ENCODE measurements at places on chromosomes 2 and 18.
A peak's percentile ranks its signal among the peaks of the same experiment; 100 is the strongest.

DNA sequence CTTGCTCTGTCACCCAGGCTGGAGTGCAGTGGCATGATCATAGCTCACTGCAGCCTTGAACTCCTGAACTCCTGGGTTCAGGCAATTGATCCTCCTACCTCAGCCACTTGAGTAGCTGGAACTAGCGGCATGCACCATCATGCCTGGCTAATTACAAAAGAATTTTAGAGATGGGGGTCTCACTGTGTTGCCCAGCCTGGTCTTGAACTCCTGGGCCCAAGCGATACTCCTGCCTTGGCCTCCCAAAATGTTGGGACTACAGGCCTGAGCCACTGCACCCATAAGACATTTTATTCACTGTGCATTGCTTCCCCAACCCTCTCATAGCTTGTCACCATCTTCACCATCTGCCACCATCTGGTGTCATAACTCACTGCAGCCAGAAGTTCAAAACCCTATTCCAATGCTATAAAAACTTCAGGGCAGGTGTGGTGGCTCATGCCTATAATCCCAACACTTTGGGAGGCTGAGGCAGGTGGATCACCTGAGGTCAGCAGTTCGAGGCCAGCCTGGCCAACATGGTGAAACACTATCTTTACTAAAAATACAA is 78.7 kb downstream of the NCAPH start:
- no peak for DNase-seq

GRCh38 chr2:34414856-34415255 is 815.8 kb upstream of the FAM98A start:
- DNase-seq = no peak

DNA sequence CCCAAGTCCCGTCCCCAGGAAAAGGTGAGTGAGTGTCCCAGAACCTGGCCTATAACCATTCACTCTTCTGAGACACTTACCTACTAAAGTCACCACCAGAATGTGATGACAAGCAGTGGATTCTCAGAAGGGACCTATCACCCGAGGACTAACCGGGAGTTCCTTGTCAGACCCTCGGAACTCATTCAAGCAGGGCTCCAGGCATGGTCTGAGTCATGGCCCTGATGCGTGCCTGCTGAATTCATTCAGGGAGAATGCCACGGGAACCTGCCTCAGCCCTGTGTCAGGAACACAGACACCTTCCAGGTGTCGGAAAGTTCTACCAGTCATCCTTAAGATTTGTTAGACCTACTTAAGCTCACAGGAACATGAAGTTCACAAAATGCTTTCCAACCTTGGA is 29.8 kb downstream of the ALPK2 start:
- DNase-seq = peak; percentile 62

- peak; percentile 76 for DNase-seq
Measured at GRCh38 chr2:186098821-186099220, 360.2 kb downstream of the FSIP2 start.

DNA sequence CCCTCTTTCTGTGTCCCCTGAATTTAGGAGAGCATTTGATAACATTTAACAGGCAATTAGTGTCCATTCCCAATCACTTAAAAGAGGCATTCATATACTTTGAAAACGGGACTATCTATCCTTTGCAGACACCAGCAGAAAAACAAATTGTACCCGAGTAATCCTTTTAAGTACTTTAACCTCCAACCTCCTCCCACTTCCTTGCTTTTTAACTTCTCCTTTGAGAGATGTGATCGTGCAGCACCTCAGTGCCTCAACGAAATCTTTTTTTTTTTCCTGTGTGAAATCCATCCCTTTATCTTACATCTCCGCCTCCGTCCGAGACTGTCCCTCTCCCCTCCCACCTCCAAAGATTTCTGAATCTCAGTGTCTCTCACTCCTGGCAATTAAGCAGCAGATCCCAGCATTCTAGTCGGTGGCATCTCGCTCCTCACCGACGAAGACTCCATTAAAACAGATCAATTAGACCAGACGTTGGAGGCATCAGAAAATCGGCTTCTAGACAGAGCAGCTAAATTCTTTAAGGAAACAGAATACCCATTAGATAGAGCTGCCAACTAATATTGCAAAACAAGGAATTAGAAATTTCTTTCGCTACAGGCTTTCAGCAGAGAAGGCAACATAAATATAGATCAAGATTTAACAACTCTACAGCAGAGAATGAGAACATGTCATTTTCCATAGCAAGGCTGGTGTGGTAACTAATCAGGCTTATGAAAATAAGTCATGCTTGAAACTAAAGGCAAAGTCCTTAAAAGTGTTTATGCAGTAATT is 1.9 kb upstream of the TMEFF2 start:
- no peak for DNase-seq

GRCh38 chr2:210818473-210818872 is 262.1 kb downstream of the CPS1 start:
- DNase-seq = no peak

- no peak for DNase-seq
Measured at GRCh38 chr2:34851804-34852203, 1252.7 kb upstream of the FAM98A start.

DNA sequence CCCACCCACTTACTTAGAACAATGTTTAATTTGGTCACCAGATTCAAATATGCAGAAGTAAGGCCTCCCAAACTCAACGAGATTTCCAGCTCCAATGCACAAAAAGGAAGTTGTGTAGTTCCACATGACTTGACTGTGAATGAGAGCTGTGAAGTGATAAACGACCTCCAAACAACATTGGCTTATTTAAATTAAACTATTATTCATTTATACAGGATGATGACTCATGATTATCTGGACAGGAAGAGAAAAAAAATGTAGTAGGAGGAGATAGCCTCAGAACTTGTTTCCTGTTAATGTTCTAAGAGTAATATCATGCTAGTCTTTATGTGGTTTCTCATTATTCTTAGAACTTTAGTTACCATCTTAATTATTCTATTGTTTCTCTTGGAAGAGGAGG is 237.3 kb downstream of the C1D start:
- peak; percentile 72 for DNase-seq

DNA sequence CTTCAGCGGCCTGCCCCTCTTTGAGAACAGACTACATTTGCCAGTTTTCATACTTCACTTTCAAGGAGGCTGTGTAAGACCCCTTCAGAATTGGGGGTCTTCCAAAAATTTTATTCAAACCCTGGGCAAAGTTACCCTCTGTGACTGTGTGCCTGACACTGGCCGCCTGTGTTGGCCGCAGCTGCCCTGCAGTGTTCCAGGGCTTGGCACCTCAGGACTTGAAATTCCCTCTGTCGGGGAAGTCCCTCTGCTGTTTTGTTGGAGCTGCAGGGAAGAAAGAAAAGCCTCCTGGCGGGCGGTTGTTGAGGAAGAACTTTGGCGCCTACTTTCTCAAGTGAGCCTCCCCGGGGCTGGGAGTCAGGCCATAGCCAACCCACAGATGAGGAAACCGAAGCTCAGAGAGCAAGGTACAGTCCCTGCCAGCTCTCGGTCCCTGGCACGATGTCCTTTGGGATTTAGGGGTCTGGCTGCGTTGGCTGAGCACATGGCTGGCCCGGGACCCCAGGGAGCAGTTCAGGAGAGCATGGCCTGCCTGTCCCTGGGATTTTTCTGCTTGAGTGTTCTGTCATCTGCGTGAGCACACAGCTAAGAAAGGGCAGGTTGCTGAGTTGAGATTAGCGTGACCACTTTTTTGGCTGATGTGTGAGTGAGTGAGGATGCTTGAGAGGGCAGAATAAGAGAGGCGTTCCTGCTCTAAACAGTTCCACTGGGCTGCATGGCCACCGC is 17.9 kb upstream of the ASB1 start:
- no peak for DNase-seq

- peak; percentile 63 for DNase-seq
Measured at GRCh38 chr18:13216092-13216582, 2.4 kb upstream of the LDLRAD4 start.

DNA sequence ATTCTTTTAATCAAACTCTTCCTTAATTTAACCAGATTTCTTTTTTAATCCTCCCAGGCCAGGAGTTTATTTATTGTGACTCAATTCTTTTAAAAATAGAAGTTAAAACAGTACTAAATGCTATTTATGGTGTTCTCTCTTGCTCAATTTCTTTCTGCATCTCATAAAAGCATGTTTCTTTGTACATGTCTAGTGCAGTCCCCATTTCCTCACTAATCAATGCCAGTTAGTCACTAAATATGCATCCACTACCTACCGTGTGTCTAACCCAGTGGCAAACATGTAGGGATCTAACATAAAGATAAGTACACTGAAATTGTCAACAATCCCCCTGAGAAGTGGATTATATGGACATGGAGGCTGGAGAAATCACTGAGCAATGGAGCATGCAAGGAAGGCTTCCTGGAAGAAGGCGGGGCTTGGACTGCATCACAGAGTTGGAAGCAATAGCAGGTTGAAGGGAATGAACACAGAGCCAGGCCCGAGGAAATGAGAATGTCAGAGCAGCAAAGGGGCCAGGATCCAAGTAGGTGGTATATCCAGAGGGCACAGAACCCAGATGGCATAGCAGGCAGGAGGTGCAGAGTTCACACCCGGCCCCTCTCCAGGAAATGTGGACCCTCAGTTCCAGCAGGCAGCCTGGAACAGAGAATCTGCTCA is 105.3 kb upstream of the FOSL2 start:
- no peak for DNase-seq

DNA sequence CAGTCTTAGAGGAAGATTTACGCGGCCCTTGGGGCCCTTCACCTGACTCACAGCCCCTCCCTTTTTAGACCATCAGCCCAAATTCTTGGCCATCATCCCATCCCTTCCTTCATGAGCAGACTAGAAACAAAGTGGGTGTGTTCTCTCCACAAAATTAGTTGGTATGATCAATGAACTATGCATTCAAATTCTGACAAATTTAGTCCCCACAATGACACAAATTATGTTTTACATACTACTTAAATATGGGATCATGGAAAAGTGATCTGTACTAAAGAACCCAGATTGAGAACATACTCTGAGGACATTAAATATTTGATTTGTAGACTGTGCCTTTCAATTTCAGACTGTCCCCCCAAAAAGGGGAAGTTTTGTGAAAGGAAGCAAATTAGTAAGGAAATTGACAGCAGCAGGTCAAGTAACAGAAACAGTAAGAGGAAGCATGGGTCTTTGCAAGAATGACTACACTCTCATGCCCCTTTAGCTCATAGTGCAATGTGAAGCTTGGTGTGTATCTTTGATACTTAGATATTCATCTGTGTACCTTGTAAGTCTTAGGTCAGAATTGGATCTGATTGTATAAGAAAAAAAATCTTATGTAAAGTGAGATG is 2.2 kb upstream of the MAPRE2 start:
- no peak for DNase-seq

DNA sequence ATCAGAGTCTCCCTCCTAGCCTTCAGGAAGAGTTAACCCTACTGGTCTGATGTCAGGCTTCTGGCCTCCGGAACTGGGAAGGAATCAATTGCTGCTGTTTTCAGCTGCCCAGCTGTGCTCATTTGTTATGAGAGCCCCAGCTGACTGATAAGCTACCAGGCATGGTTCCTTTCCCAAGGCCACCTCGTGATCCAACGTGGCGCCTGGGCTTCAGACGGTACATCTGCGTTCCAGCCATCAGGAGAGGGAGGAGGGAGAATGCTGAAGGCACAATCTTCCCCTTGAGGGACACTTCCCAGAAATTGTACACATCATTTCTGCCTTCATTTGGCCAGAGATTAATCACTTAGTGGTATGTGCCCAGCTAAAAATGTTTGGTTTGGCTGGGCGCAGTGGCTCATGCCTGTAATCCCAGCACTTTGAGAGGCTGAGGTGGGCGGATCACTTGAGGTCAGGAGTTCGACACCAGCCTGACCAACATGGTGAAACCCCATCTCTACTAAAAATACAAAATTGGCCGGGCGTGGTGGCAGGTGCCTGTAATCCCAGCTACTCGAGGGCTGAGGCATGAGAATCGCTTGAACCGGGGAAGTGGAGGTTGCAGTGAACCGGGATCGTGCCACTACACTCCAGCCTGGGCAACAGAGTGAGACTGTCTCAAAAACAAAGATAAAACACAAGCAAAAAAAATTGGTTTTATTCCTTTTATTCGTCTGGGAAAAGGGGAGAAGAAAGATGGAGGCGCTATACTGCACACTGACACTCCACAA is 10.5 kb upstream of the ARMC9 start:
- peak; percentile 82 for DNase-seq

- DNase-seq = no peak
Measured at GRCh38 chr18:48138660-48139430, 208.4 kb upstream of the SMAD2 start.

Data from amniotic epithelial cell (primary cell).